ENCODE measurements at places on chromosomes 13 and 19.

DNA sequence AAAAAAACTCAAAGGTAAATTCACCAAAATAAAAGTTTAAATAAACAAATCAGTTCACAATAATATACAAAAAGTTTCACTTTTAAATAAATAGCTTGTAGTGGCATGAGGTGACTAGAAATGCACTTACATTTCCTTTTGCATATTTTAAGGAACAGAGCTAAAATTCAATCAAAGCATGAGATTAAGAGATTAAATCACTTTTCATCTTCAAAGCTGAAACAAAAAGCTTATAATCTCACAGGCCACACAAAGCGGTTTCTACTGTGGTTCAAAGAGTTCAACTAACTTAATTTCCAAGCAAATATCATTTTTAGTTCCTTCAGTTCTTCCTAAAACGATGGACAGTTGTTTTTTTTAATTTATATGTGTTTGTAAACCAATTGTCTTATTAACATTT is 38.9 kb downstream of the TSC22D1 start:
- DNase-seq = no peak

- DNase-seq = peak; percentile 84
These were observed 1.6 kb upstream of the LRRC25 start for GRCh38 chr19:18399008-18399407.

DNA sequence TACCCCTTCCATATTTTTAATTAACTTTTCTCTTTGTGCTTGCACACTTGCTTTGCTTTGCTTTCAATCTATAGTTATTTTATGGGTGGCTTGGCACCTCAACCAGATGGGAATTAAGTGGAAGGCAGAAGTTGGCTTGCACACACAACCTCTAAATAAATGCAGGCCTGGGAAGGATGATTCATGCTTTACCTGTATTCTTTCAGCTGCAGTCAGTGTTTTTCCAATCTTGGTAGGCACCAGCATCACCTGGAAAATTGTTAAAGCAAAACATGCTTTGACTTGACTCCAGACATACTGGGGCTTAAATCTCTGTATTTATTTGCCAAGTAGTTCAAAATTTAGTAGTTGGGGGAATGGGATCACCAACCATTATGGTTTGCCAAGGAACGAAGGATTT is 543.0 kb downstream of the GPC6 start:
- no peak for DNase-seq

GRCh38 chr19:2294687-2295335 is 12.8 kb upstream of the PEAK3 start:
- DNase-seq = peak; percentile 91

DNA sequence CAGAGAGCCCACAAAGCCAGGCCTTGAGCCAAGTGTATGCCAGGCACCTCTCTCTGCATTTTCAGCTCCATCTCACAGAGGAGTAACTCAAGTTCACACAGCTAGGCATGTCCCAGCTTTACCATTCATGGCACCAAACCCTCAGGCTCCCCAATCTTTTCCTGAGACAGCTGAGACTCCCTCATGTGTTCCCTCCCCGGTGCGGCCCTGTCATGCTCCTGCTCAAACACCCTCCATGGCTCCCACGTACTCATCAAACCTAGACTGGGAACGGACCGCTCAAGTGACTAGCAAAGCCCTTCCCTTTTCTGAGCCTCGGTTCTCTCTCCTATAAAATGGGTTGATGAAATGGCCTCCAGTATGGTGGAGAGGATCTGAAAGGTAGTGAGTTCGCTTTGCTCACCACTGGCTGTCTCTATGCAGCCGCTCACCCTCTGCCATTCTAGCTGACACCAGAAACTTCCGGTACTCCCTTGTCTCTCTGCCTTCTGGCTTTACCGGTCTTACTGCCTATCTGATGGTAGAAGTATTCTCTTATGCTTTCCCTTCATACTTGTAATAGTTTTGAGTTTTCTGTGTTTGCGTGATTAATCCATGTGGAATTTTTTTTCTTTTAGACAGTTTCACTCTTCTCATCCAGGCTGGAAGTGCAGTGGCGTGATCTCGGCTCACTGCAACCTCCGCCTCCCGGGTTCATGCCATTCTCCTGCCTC is 7.8 kb upstream of the SLC44A2 start:
- DNase-seq = peak; percentile 97

GRCh38 chr19:406971-407510 is 1.9 kb downstream of the C2CD4C start:
- DNase-seq = no peak

GRCh38 chr19:29105629-29106292 is 107.2 kb downstream of the UQCRFS1 start:
- no peak for DNase-seq

All from EH (cell line).